ENCODE measurements at places on chromosomes 2 and 18. TPM values are rescaled to one million over a fixed set of nuclear protein-coding genes. Genes with fewer than 3 reads are reported as not detected.
A peak's percentile ranks its signal among the peaks of the same experiment; 100 is the strongest.

- no peak for DNase-seq
These were observed 75.6 kb upstream of the EFEMP1 start for GRCh38 chr2:55999231-55999630.

DNA sequence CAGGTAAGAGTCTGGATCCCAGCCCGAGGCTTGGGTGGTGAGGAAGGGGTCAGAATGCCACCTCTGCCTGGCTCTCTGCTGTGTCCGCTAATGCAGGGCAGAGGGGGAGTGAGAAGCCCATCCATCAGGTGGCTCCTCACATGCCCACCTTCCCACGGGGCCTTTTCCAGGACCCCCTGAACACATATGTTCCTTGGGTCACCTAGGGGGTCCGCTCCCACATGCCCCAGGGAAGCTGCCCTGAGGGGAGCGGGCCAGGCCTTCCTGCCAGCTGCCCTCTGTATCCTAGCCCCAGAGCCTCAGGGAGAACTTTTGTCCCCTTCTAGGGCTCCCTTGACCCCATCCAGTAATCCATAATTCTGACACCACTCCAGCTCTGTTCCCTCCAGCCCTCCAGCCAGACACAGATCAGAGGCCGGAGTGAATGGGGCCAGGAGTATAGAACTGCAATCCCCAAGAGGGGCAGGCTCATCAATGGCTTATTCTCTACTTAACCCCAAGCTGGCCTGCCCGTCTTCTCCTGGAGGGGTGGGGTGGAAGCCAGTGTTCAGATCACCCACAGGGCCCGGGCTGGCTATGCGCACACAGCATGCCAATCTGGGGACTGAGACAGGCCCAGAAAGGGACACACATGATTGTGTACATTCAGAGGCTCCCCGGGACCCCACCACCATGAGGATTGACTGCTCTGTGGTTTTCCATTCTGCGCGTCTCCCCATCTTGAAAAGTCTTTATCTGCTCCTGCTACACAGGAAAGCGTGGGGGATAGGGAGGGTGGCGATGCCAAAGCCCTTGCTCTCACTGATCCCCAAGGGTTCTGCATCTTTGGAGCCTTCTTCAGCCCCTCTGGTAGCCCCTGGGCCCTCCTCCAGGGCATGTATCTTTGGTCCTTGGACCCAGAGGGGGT is 1.1 kb downstream of the EMILIN1 start:
- peak; percentile 36 for DNase-seq

DNA sequence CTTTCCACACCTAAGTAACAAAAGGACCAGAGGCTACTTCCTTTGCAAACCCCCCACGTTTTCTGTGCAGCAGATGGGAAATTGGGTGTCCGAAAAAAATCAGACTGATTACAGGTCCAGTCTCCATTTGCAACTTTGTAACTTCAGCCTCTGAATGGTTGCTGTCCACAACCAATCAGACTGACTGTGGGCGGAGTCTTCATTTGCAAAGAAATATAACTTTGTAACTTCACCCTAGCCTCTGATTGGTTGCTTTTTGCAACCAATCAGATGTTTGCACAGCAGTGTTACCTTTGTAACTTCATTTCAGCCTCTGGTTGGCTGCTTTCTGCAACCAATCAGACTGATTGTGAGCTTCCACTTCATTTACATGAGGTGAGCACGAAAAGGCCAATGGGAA is 27.8 kb upstream of the CACNB4 start:
- DNase-seq = no peak

PRSS56 gene
- 0.19 TPM for total RNA-seq

DNA sequence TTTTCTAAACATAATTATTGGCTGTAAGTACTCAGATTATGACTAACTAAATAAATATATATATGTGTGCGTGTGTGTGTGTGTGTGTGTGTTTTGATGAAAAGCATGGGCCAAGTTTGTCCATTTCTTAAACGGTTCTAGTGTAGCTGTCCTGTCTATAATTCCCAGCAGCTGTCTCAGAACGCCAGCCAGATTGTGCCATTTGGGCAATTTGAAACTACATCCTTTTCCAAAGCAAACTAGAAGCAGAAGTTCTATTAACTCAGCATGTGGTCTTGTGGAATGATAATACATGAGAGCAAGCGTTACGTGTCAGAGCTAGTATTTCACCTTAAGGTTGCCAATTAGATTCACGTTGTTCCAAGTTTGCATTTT is 1.7 kb downstream of the ARHGAP28 start:
- no peak for DNase-seq

MAP2 gene
- total RNA-seq = 2.8 TPM

SLC4A3 gene
- 503 TPM for total RNA-seq

DNA sequence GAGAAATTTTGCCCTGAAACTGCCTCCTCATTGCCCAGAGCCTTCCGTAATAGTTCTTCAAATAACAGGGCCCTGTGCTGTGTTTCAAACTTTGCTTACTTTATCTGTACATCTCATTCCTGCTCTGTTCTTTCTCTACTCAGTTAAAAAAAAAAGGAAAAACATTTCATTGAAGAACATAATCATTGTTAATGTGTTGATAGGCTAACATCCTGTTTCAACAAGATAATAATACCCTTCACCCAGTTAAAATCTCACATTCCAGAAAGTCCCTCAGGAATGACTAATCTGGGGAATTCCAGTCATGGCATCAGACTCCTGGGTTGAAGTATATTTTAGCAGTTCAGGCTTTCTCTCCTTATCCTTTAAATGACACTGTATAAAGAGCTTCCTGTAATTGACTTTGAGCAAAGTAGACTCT is 45.6 kb upstream of the ITGAV start:
- DNase-seq = no peak

- DNase-seq = no peak
These were observed 410.8 kb upstream of the LYPD1 start for GRCh38 chr2:133080822-133081221.

DNA sequence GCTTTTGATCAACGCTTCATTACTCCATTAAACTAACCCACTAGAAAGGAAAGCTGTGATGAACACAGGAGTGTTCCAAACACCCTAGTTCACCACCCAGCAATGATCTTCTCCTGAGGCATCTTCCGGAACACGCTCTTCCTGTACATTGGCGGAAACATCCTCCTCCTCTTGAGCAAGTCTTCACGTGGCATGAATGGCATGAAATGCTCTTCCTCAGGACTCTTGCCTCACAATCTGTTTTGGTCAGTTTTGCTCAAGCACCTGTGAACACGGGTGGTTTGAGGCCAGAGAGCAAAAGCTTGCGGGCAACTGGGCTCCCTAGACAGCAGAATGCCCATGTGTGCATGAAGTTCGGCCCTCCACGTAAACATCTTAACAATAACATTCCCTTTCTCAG is 734.2 kb upstream of the SALL3 start:
- DNase-seq = no peak

DNA sequence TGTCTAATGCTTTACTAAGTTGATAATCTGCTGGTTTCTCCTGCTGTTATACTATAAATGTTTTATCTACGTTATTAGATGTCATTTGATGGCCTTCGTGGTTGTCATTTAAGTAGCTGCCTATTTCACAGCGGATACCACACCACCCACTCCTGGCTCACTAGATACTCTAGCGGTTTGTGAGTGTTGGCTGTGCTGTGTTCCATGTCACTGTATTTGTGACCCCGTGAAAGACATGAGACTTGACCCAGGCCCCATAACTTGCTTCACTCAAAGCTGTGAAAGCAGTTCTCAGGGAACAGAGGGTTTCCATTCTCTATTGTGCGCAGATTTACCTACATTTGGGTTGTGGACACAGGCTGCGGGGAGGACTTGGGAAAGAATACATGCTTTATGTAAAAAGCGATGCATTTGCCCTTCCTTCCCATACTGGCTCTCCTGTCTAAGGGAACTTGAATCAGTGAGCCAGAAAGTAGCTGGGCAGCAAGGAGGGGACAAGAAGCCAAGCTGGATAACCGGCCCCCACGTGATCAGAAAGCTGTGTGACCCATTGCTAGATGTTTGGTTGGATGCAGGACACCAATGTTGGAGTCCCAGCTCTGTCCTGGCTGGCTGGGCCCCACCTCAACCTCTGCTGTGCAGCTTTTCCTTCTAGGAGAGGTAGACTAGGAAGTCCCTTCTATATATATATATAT is 52.2 kb downstream of the PLB1 start:
- no peak for DNase-seq

BMP10 gene
- total RNA-seq = not detected

GRCh38 chr2:98935777-98936352 is at the start of gene CRACDL:
CRACDL (minus strand) TSS chr2:98936225; CDS start chr2:98846800, 89,425 bp downstream.
- DNase-seq = no peak

KIF5C gene
- 1.2 TPM for total RNA-seq

DNA sequence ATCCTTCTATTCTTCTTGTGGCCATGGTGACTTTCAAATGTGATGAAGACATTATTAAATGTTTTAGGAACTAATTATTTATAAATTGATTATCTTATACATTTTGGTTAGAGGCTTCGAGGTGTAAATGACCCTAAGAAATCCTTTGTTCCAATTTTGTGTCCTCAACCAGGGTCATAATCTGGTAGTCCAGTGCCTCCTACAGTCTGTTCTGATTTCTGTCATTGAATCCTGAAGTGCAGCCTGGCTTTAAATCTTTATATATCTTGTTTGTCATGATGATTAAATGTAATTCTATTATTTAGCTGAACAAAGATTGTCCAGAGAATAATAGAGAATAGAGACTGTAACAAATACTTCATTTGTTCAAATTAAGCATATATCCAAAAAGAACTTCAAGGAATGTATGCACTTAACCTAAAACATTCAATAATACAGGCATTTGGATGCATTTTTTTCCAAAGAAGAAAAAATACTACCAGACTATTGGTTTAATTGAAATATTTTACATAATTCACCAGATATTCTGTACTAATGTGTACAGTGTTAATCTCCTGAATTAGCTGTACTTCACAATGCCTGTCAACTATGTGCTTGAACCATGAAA is 89.8 kb downstream of the PRPF40A start:
- no peak for DNase-seq

- no peak for DNase-seq
These were observed 377.4 kb downstream of the SETBP1 start for GRCh38 chr18:45057955-45058600.

AGPS gene
- 27.7 TPM for total RNA-seq

ERBB4 gene
- 11.5 TPM for total RNA-seq

GRCh38 chr2:234339501-234339900 is 157.4 kb downstream of the ARL4C start:
- DNase-seq = no peak

- DNase-seq = no peak
These were observed 6.7 kb downstream of the AOX1 start for GRCh38 chr2:200592406-200593075.

- no peak for DNase-seq
These were observed 113.6 kb downstream of the RNF144A start for GRCh38 chr2:7030810-7031209.

- DNase-seq = no peak
These were observed 150.8 kb downstream of the LDLRAD4 start for GRCh38 chr18:13369353-13369752.

DNA sequence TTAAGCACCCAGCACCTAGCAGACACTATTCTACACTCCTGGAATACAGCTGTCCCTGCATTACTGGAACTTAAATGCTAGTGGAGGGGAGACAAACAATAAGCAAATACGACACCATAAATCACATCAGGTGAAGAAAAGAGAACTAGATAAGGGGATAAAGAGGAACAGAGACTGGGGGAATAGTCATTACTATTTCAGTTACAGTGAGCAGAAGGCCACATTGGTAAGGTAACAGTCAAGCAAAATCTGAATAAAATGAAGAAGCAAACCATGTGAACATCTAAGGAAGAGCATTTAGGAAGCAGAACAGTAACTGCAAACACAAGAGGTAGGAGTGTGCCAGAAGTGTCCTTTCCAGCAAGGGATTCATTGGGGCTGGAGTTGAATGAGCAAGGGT is 77.0 kb upstream of the PTPRM start:
- no peak for DNase-seq

GRCh38 chr2:202032846-202033316 is 774 bp upstream of the FZD7 start:
- DNase-seq = peak; percentile 70

- no peak for DNase-seq
These were observed 70.7 kb upstream of the BCL2L11 start for GRCh38 chr2:111049792-111050640.

- DNase-seq = peak; percentile 95
These were observed at the start of gene GATA6 for GRCh38 chr18:22169011-22169888. GATA6 (plus strand) TSS chr18:22169589; CDS start chr18:22171145, 1,556 bp downstream.

GRCh38 chr2:168034616-168035015 is 212.8 kb downstream of the STK39 start:
- DNase-seq = no peak

SATB2 gene
- 1.3 TPM for total RNA-seq

UGT1A5 gene
- total RNA-seq = not detected

VSNL1 gene
- 10.4 TPM for total RNA-seq

FASTKD2 gene
- 36.3 TPM for total RNA-seq

ACTR1B gene
- 54.5 TPM for total RNA-seq

GRCh38 chr2:121469356-121469755 is 61.3 kb upstream of the RNU4ATAC start:
- no peak for DNase-seq

RAB12 gene
- total RNA-seq = 123 TPM

OR6B2 gene
- not detected for total RNA-seq

GRCh38 chr2:106034325-106034724 is 159.8 kb downstream of the UXS1 start:
- DNase-seq = no peak

NXPH2 gene
- total RNA-seq = not detected
